ENCODE measurements at places on chromosomes 4 and X. TPM values are rescaled to one million over a fixed set of nuclear protein-coding genes. Genes with fewer than 3 reads are reported as not detected.

- no peak for DNase-seq
Observed at GRCh38 chr4:14874990-14875389, 127.3 kb upstream of the CPEB2 start.

GRCh38 chr4:8267077-8267476, 2.5 kb upstream of the HTRA3 start:
- DNase-seq, result no peak

- no peak for DNase-seq
Observed at GRCh38 chr4:4853371-4853823, 6.1 kb upstream of the MSX1 start.

GRCh38 chrX:11504234-11504633, 161.5 kb downstream of the ARHGAP6 start:
- DNase-seq, result no peak

DNA sequence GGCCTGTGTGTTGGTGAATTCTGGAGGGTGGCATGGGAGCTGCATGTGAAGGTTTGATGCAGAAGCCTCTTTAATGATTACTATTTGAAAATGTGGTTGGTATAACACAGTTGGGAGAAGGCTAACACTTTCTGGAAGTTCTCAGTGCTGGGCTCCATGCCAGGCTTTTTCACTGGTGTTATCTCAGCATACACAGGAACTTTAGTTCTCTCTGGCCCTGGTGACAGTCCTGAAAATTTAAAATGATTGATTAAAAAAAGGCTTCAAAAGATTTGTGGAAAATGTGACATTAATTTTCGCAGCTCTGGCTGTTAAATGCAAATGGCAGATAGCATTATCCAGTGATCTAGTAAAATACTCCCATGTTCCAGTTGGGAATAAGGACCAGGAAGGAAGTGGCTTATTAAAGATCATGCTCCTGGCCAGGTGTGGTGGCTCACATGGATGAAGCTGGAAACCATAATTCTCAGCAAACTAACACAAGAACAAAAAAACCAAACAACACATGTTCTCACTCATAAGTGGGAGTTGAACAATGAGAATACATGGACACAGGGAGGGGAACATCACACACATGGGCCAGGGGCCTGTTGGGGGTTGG, 36.6 kb downstream of the DIPK2B start:
- no peak for DNase-seq

DNA sequence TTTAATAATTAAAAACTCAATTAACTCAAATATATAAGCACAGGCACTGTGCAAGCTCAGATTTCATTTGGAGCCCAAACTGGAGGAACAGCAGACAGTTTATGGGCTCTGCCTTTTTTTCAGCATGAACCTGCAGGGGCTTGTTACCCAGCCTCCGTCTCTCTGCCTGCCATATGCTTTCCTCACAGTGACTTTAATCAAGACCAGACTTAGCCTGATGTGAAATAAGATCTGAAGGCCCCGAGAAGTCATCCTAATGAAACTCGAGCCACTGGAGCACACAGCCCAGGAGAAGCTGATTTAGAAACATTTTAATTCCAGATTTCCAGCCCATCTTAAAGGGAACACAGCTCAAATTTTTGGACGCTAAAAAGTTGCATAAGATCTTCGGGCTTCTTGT, 55.6 kb downstream of the SPATA18 start:
- DNase-seq, result no peak

DNA sequence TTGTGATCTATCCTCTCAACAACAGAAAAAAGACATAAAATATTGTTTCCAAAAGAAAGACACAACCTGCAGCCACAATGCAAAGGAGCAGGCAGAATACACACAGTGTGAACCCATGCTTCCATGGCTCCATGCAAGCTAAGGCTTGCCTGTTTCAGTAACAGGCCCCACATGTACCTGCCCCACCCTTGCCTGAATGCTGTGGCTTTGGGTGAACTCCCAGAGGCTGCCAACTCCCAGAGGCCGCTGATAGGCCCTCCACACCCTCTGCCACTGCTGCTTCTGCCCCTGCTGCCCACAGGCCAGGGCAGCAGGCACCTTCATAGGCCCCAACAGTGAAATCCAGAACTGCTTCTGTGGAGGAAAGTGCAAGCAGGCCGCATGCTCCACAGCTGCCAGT, 313.9 kb downstream of the CHIC1 start:
- no peak for DNase-seq

- DNase-seq, result no peak
Observed at GRCh38 chrX:154526901-154527675, 11.1 kb upstream of the FAM3A start.

- no peak for DNase-seq
Observed at GRCh38 chrX:29926056-29926455, 289.3 kb upstream of the MAGEB2 start.

GRCh38 chr4:165326831-165327210, 648 bp upstream of the MSMO1 start:
- no peak for DNase-seq

DNA sequence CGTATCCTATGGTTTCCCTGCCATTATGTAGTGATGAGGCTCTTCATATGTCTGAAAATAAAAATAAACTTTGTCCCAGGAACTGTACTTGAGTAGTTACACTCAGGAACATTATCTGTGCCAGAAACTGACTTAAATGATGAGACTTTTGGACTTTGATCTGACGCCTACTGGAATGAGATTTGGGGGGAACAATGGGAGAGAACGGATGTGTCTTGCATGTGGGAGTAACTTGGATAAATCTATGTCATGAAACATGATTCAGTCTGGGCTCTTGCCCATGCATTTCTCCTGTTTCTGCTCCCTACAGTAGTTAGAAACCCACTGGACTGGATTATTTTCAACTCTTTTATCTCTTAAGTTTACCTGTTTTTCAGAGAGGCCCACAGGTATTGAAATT, 2351.4 kb downstream of the PCDH7 start:
- no peak for DNase-seq

- no peak for DNase-seq
Observed at GRCh38 chr4:69760455-69760854, at the start of gene SULT1B1. Gene SULT1B1, minus strand, starts transcription at chr4:69760620. Its CDS starts 5,403 bp downstream, at chr4:69755217.

GRCh38 chr4:69600013-69600412, 39.4 kb downstream of the UGT2A2 start:
- DNase-seq, result no peak

DNA sequence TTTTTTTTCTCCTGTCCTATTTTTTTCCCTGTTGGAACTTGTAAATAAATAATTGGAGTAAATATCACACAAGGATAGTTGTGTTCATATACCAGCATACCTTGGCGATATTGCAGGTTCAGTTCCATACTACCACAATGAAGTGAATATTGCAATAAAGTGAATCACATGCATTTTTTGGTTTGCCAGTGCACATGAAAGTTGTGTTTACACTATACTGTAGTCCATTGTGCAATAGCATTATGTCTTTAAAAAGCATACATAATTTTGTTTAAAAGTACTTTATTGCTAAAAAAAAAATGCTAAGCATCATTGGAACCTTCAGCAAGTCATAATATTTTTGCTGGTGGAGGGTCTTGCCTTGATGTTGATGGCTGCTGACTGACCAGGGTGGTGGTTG, 88.6 kb downstream of the GSTCD start:
- DNase-seq, result no peak

DNA sequence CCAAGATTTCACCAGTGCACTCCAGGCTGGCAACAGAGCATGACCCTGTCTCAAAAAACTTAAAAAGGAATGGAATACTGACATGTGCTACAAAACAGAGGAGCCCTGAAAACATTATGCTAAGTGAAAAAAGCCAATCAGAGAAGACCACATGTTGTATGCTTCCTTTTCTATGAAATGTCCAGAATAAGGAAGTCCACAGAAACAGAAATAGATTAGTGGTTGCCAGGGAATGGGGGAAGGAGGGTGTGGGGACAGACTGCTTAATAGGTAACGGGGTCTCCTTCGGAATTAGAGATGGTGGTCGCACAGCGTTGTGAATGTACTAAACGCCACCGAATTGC, 30.1 kb upstream of the KIAA0232 start:
- DNase-seq, result no peak

DNA sequence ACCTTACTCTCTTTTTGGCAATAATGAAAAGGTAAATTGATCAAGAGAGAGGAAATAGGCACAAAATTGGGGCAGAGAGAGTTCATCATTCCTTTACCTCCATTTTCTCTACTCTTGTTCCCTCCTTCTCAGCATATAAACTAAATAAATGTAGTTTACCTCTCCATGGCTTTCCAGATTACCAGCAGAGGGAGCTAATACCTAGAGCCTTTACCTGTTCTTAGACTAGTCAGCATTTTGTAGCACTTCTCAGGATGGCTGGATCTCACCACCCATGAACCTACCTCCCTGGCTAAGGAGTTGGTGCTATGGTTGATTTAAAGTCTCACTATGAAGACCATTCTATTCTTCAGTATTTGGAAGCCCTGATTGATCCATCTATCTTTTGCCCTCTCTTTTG, 15.7 kb downstream of the OFD1 start:
- DNase-seq, result no peak

DNA sequence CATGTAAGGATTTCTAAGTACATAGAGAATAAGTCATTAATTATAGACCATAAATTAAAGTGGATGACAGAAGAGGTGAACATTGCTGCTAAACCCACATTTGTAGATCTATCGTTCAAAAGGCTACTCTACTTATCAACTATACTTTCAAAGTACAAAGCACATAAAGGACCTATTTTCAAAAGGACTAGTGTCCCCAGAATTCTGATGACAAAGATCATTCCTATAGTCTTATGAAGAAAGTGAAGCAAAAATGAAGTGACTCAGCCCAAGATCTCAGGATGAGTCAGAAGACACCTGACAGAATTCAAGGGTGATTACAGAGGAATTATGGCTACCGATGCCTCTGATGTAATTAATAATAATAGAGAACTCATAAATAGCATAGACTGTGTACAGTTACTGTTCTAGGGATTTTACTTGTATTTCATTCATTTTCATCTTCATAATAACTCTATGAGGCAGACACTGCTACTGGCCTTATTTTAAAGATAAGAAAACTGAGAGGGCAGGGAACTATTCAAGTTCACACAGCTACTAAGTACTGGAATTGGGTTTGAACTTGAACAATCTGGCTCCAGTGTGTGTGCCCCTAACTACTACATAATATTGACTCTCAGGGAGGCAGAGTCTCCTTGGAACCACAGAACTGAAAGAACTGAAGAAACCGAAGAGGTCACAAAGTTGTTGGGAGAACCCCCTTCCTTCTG, 17.1 kb downstream of the USP46 start:
- no peak for DNase-seq

DNA sequence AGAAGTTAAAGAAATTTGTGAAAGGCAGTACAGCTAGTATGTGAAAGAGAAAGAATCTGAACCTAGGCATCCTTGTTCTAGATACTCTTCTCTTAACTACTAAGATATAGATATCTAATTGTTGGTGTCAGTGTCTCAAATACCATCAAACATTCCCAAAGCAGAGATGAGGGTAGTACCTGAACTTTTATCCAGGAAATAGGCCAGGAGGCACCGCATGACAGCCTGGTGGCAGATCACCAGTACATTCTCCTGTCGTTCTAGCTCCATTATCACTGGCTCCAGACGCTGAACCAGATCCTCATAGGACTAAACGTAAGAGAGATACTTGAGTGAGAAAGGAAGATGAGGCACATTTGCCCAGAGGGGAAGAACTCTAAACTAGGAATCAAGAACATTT, 16.8 kb downstream of the TRO start:
- no peak for DNase-seq

- no peak for DNase-seq
Observed at GRCh38 chrX:105191878-105192277, 28.6 kb downstream of the TEX13A start.

DNA sequence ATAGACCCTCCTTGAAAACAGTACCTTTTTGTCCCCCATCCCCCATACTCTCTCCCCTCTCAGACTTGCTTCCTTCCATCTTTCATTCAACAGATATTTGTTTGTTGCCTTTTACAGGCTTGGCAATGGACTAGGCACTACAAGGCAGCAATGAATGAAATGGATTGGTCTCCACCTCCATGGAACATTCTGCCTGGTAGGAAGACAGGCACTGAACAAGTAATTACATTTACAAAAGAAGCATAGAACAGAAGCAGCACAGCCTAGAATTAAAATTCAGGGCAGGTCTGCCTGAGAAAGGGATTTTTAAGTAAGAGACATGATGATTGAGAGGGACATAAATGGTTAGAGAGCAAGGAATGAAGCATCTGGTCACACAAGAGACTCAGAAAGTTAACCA, 346.1 kb downstream of the GRXCR1 start:
- no peak for DNase-seq

- DNase-seq, result no peak
Observed at GRCh38 chr4:6345096-6345830, 75.6 kb downstream of the WFS1 start.

GRCh38 chr4:171794528-171794927, 18.7 kb upstream of the GALNTL6 start:
- DNase-seq, result no peak

DNA sequence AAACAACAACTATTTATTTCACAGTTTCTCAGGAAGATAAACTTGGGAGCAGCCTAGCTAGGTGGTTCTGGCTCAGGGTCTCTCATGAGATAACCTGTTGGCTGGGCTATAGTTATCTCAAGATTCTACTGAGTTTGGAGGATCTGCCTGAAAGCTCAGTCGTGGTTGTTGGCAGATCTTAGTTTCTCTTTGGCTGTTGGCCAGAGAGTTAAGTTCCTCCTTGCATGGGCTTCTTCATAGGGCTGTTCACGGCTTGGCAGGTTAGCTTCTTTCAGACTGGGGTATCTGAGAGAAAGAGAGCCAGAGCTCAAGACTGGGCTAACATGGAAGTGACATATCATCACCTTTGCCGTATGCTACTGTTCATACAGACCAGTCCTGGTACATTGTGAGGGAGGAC, 28.7 kb downstream of the SEC24B start:
- no peak for DNase-seq

DNA sequence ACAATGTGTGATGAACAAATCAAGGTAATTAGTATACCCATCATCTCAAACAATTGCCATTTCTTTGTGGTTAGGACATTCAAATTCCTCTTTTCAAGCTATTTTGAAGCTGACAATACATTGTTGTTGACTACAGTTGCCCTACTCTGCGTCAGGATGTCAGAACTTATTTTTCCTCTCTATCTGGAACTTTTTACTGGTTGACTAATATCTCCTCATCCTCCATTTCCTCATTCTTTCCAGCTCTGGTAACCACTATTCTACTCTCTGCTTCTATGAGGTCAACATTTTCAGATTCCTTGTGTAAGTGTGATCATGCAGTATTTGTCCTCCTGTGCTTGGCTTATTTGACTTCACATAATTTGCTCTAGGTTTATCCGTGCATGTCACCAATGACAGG, 240.5 kb upstream of the HS3ST1 start:
- no peak for DNase-seq

- DNase-seq, result no peak
Observed at GRCh38 chr4:17595471-17596005, 18.5 kb downstream of the LAP3 start.

Gene TMPRSS11E
- total RNA-seq, result not detected

Gene TAF7L
- total RNA-seq, result not detected

Gene ODAPH
- not detected for total RNA-seq

Gene ETDC
- not detected for total RNA-seq

Gene COL4A6
- total RNA-seq, result 192 TPM

Gene GPAT3
- 3.9 TPM for total RNA-seq

Gene PPBP
- total RNA-seq, result 10.1 TPM

Gene RAB9B
- total RNA-seq, result 11.6 TPM

Gene ZBTB49
- total RNA-seq, result 5.9 TPM

Gene RHOXF1
- not detected for total RNA-seq
